ENCODE measurements at places on chromosomes 7 and 10.
A peak's percentile ranks its signal among the peaks of the same experiment; 100 is the strongest.

DNA sequence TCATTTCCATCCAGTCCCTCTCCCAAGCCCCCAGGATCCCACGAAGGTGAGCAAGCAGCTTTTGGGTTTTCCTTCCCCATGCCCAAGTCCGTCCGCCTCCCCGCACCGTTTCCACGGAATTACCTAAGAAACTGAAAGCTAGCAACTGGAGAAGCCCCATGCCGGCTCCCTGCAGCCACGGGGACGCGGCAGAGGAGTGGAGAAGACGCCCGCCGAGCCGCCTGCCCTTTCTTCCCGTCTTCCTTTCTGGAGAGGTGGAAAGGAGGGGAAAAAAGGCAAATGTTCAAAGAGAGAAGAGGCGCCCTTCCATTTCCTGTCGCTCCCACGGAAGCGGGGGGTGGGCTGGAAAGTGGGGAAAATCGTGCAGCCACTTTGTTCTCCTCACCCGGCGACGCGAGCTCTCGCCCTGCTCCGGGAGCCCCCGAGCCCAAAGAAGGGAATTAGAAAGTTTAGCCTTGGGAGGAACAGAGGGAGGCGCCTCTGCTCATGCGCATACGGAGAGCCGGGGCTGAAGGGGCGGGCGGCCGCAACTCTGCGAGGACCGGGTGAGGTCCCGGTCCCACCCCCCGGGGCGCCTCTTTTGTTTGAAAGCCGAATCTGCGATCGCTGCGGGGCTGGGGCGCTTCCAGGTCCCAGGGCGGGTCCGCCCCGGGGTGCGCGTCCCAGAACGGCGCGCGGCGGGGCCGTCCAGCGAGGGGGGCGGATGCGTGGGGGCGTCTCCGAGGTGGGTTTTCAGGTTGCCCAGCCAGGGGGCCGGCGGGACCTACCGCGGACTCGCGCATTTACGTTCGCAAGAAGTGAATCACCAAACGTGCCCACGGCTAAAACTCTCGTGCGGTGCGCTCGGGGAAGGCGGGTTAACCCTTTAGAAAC is at the start of gene LAMB1:
Gene LAMB1 (minus strand): TSS at position 436 of the 873 bp plus-strand sequence. CDS start 276 bp downstream, at position 160.
- peak; percentile 56 for DNase-seq

DNA sequence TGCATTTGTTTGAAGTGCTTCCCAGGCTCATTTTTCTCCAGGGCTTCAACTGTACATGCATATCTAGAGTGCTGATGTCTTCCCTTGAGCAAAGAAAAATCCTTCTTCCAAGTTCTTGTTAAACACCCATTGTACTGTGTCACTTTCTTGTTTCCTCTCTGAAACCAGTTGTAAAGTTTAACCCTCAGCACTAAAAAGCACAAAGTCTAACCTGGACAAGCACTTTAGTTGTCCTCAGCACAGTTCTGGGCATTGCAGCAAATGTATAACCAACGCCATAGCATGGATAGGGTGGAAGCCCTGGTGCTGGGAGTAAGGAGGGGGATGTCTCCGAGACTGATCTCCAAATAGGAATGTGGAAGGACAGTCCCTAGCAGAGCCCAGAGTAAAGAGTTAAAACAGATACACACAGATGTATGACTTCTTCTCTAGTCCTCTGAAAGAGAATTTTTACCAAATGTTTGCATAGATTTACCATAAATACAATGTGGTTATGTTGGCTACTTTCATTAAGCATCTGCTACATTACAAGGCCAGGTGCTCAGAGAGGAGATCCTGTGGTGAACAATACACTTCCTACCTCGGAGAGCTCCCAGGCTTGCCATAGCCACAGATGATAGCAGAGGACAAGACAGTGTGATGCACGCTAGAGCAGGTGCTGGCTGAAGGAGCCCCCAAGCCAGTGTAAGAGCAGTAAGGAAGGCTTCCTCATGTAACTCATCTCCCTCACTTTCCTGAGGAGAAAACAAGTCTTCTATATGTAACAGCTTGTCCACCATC is 57.0 kb downstream of the DNAJC12 start:
- no peak for DNase-seq

DNA sequence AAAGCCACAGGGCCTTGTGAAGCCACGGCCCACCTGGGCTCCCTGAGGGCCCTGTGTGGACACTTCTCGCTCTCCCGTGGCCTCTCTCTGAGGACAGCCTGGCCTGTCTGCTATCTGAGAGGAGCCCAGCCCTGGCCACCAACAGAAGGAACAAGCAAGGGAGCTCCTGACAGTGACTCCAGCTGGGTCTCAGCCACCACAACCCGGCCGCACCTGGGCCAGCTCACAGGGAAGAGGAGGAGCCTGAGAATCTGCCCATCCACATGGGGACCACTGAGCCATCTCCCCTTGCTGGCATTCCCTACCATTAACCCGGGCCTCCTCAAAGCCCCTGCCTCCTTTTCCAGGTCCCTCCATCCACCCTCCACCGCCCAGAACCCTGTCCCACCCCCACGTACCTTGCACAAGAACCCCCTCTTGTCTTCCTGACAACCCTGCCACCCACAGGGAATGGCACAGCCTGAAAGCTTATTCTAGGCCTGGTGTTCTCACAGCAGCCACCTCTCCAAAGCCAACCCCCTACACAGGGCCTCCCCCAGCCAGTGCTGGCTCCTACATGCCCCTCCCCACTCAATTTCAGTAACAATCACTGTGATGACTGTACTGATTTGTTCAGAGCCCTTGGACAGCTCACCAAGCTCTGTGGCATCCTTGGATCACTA is 120.2 kb downstream of the GRID1 start:
- no peak for DNase-seq

DNA sequence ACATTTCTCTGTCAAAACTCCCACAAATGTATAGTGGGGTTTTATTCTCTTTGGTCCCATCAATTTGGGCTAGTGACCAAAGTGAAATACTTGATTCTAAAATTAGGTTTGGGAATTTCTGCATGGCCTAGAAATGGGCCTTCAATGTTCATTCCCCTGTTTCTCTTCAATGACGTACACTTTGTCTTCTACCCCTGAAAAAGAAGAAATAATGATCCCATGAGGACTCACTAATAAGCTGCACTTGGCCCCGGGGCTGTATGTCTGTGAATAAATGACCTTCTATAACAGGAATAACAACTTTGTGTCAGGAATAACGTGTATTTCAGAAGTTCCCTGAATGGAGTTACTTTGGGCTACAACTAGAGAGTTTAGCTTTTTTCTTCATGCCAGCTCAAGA is 20.2 kb downstream of the OR6B1 start:
- DNase-seq, result no peak

DNA sequence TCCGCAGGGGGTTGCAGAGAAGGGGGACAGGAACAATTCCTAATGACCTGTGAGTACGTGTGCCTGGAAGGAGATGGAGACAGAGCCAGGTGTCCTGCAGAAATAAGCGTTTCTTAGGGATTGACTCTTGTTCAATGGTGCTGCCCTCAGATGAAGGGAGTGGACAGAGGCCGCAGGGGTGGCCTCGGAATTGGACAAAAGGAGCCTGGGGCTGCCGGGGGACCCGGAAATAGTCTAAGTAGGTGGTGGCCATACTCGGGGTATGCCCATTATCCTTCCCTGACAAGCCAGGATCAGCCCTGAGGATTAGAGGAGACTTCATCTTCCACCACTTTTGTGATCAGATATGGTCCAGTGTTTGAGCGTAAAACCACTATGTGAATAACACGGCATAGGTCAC is 39.2 kb downstream of the ELFN1 start:
- DNase-seq, result no peak

DNA sequence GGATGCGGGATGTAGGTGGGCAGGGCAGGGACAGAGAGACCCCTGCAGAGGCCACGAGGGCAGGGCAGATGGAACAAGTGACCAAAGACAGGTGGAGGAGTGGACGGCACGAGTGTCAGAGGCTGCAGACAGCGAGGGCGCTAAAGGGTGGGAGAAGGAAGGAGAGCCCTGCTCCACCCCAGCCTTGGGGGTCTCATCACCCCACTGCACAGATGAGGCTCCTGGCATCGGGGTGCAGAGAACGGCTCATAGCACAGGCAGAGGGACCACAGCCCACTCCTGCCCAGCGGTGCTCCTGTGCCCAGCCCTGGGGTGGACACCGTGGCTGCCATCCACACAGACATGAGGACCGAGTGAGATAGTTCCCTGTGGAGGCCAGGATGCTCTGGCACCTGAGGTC is 2.2 kb upstream of the LAT2 start:
- no peak for DNase-seq

DNA sequence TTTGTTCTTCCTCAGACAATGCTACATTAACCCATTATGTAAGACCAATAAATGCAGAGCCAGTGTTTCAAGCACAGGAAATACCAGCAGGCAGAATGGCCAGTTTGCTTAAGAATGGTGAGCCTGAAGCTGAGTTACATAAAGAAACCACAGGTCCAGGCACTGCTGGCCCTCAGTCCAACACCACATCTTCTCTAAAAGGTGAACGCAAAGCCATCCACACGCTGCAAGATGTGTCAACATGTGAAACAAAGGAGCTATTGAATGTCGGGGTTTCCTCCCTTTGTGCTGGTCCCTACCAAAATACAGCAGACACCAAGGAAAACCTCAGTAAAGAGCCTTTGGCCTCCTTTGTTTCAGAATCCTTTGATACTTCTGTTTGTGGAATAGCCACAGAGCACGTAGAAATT is 63.8 kb downstream of the TASOR2 start:
- no peak for DNase-seq

GRCh38 chr7:155357573-155358041 is 59.9 kb downstream of the INSIG1 start:
- DNase-seq, result no peak

GRCh38 chr10:117448802-117449201 is 73.6 kb upstream of the PDZD8 start:
- no peak for DNase-seq

DNA sequence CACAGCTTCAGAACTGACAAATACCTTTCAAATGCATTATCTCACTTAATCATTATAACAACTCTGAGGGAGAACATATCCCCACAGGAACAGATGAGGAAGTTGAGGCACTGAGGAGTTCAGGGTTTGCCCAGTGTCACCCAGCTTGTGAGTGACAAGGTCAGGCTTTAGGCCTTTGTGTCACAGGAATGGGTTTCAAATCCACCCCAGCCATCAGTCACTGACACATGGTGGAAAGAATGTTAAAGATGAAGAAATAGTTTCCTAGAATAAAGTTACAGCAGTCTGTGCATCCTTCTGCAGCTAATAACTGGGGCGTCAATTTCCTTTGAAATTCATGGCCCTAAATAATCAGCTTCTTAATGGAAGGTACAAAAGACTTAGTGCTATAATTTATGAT is 37.8 kb downstream of the SGCE start:
- no peak for DNase-seq

DNA sequence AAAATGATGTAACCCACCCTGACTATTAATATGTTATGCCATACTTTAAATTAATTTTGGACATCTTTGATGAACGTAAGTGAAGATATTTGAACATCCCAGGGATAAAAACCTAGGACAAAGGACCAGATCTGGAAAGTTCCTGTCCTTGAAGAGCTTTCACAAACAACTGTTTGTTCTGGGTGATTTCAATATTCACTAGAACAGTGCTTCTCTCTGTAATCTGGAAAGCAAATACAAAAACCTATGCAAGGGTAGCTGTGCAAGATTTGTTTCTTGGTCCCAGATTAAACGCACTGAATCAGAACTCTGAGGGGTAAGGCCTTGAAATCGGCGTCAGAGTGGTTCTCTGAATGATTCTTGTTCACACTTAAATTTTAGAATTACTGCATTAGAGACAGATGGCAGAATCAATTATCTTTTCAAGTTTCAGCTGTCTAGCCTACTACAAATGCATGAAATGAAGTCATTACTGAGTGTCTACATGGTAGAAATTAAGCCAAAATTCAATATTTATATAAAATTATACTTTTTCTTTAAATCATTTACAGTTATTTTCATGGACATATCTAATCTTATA is 69.6 kb upstream of the CSTF2T start:
- DNase-seq, result no peak

DNA sequence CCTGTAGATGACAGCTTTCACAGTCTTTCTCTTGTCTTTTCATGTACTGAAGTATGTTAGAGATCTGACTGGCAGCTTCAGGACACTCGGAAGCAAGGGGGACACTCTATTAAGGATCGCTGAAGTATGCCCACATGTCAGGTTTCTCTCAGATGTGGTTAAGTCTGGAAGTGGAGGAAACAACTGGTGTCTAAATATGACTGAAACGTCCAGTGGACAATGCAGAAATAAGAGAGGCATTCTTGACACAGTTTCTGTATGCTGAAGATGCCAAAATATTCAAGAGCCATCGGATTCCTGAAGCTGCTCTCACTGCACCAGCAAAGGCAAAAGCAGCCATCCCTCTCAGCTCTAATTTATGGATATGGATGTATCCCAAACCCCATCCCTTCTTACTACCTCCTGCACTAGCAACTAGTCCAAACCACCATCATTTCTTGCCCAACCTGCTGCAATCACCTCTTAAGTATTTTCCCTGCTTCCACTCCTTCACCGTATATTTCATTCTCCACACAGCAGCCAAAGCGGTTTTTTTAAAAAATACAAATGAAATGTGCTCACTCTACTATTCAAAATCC is 113.4 kb downstream of the REEP3 start:
- no peak for DNase-seq

GRCh38 chr7:146443102-146443501 is 326.5 kb downstream of the CNTNAP2 start:
- DNase-seq, result no peak

DNA sequence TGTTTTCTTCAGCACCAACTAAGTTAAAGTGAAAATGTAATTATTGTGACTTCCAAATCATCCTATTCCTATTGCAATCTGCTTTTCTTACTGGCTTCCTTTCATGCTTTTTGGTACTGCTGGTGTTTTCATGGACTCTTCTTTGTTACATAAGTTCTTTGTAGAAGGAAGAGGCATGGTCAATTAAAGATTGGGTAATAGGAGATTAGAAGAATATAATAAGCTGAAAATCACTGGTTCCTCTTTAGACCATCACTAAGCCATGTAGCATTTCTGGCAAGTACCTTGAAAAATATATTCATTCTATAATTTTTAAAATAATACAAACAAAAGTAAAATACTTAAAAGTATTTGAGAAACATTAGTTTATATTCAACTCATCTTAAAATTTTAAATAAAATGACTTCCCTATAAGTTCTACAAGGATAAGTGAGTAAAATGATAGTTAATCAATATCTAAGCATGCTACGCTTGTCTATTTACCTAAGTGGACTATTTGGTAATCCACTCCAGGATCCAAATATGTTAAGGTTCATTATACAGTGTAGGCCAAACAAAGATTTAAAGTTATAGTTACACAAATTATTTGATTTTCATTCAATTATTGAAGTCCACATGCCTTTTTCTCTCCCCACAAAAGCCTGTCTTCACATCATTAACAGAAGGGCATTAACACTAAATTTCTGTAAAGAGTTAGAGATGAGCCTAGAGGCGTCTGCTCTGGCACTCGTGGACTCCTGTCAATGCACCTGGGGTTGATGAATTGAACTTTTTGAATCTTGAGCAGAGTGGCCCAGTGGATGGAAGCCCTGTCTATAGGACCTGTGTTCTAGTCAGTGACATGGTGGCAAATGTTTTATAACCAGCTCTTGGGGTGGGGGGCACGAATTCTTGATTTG is 408.1 kb downstream of the INHBA start:
- no peak for DNase-seq

- no peak for DNase-seq
Measured at GRCh38 chr10:124741922-124742412, 2.2 kb downstream of the FAM53B start.
